Caco-2 (cell line): ENCODE measurements at places on chromosomes 11 and 22.

DNA sequence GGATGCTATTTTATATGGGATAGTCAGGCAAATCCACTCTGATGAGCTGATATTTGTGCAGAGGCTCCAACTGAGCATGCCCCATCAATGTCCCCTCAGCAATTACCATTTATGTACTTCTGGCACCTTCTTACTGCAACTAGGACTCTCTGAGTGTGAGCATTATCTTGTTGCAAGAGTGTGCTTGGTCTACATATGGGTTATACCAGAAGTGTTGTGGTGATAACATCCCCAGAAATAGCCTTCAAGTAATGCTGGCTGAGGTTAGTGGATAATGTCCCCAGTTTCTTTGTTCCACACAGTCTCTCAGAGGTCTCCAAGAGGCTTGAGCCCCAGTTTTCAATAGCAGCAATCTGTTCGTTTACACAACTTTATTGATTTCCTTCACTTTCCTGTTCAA, 408.6 kb downstream of the JRKL start:
- DNase-seq, result no peak

- no peak for DNase-seq
Observed at GRCh38 chr22:37371491-37371890, 55.8 kb downstream of the ELFN2 start.

DNA sequence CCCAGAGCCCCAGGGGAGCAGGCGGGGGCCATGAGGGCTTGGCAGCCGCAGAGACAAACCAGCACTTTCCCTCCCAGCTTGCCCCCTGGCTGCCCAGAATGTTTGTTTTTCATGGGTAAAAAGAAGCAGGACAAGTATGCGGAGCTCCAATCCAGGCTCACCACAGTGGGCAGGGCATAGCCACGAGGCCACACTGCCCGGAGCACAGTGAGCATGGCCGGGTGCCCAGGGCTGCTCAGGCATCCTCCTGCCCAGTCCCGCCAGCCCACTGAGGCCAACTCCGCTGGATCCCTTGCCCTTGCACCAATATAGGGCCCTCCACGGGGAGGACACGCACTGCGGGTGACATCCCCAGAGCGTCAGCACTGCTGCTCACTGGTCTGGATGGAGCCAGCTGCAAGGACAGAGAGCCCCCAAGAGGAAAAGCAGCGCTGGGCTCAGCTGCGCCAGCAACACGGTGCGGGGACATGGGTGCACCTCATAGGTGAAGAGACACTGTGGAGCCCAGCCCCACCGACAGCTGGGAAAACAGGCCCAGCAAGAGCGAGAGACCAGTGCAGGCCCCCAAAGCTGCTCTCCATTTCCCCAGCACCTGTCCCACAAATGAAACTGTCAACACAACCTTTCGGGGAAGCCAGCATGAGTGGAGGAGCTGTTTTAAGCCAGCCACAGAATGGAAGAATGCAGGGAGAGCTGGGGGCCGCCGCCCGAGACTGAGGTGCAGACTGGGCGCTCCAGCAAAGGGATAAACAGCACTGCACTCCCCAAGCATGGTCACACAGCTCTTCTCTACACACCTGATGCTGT, 24.8 kb downstream of the ARVCF start:
- no peak for DNase-seq

DNA sequence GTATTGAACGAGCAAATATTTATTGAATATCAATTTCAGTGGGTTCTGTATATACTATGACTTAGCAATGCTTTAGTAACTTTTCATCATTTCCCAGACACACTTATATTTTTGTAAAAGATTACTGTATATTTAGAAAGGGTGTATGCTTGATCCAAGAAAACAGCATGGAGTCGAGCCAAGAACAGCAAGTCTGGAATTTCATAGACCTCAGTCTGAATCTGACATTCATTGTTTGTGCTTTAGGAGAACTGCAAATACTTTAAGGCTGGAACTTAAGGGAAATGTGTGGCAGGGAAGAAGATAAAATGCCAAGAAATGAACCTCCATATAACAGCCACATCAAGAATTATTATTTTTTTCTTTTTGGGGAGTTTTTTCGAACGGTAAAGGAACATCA, 1156.8 kb downstream of the LRRC4C start:
- no peak for DNase-seq

GRCh38 chr11:15672825-15673224, 558.1 kb downstream of the INSC start:
- no peak for DNase-seq

DNA sequence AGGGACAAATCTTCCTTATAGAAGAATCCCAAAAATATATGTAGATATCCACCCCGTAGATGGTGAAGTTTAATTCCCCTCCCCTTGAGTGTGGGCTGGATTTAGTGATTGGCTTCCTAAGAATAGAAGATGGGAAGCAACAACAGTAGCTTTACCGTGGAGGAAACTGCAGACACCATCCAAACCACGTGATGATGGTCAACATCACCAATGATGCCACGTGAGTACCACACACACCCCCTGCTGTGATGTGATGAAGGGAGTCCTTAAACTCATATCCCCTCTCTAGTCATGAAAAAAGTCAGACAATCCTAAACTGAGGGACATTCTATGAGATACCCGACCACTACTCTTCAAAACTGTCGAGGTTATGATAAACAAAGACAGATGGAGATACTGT, 76.4 kb upstream of the SLC22A12 start:
- no peak for DNase-seq

GRCh38 chr22:36471341-36471821, 10.1 kb downstream of the TXN2 start:
- DNase-seq, result no peak

DNA sequence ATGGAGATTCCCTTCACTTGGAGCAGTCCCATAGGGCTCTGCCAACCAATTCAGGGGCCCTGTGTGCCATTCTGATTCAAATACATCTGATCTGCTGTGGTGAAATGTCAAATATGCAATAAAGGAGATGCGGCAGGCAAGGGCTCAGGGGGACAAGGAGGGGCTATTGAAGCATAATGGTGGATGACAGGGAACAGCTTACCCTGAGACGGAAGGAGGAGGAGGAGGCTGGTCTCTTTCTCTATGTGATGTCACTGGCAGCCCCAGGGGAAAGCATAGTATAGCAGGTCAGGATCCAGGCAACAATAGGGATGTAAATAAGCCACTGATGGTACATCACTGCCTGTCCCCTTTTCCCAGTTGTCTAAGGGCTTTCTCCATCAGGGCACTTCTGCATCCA, 350.9 kb upstream of the SYN3 start:
- DNase-seq, result no peak

GRCh38 chr22:17007257-17007656, 765 bp downstream of the GAB4 start:
- no peak for DNase-seq

DNA sequence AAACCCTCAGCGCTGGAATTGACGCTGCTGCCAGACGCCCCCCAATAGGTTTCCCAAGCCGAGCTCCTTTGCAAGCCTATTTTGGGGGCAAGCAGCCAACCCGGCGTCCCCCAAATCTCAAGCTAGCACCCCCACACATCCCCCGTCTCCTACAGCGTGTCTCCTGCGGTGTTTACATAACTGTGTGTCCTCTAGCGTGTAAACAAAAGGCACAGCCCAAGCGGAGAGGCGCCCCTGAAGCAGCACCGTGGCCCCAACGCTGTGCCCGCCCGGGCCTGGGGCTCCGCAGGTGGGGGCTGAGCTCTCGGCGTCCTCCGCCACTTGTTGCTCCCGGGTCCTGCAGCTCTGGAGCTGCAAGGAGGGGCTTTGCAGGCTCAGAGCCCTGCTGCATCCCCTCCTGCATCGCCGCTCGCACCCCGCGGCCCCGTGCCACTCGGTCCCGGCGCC, 1.6 kb downstream of the CADM1 start:
- DNase-seq, result no peak

GRCh38 chr11:20671856-20672546, 2.6 kb downstream of the NELL1 start:
- no peak for DNase-seq

DNA sequence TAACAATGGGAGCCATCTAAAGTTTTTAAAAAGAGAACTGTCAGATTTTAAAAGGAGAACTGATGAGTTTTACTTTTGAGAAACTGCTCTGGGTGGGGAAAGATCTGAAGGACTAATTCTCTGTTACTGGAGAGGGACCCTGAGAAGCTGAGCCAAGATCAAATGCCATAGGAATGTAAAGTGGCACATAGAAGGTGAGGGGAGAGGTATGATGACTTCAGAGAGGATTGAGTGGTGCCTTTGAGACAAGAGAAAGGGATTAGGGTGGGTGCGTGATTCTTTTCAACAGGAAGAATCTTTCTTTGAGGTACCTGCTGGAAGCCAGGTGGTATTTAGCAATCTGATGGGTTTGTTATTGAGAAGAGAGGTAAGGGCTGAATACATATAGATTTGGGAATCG, 9.0 kb downstream of the CRKL start:
- no peak for DNase-seq

DNA sequence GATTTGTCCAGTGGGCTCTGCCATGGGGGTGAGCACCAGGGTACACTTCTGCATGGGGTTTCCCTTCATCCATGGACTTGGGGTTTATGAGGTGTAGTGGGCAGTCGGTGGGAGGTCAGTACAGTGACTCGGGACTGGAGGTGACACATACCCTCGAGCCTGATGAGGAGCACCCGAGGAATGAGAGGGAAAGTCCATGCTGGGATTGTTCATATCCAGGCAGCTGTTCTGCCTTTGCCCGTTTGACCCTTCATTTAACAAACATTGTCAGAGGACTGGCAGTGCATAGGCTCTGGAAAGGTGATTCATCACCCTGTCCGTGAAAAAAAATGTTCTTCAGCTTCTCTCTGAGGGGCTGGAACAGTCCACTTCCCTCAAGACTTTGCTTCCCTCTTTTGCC, 2.7 kb downstream of the NAV2 start:
- DNase-seq, result no peak

- no peak for DNase-seq
Observed at GRCh38 chr11:104734998-104735397, 163.3 kb downstream of the CASP12 start.

DNA sequence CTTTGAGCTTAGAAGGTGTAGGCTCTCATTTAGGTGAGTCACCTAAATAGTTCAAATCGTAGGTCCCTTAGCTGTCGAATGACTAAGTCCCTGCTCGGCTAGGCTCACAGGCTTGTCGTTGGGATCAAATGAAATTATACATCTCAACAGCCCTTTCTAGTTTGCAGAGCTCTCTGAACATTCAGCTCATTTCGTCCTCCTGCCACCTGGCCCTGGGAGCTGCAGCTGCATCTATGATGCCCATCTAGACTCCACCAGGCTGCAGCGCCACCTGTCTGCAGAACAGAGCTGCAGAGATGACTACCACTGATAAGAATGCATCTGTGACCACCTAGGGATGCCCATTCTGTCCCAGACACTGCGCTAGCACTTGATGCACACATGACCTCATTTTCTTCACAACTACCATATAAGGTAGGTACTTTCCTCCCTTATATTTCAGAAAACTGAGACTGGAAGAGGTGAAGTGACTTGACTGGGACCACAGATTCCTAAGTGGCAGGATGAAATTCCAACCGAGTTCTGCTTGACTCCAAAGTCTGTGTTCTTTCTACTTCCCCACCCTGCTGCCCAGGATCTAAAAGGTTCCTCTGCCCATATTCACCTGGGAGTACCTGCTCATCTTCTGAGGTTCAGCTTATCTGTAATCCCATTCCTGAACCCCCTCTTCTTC, 141.1 kb upstream of the NARS2 start:
- peak; percentile 85 for DNase-seq

DNA sequence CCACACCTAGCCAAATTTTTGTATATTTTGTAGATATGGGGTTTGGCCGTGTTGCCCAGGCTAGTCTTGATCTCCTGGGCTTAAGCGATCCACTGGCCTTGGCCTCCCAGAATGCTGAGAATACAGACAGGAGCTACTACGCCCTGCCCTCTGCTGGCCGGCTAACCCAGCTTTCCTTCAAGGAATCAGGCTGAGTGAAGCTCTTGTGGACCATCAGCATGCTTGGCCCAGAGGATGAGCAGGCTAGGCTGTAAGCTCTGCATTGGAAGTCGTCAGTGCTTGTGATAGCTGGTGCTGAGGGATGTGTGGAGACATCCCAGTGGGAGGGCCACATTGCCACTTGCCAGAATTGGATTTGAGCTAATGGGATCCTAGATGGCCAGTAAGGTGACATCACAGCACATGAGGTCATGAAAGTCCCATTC, 60.6 kb downstream of the MED15 start:
- DNase-seq, result peak; percentile 37

GRCh38 chr11:95487391-95487790, 256.4 kb upstream of the SESN3 start:
- peak; percentile 81 for DNase-seq

- DNase-seq, result no peak
Observed at GRCh38 chr11:17798253-17798652, 63.7 kb downstream of the KCNC1 start.

DNA sequence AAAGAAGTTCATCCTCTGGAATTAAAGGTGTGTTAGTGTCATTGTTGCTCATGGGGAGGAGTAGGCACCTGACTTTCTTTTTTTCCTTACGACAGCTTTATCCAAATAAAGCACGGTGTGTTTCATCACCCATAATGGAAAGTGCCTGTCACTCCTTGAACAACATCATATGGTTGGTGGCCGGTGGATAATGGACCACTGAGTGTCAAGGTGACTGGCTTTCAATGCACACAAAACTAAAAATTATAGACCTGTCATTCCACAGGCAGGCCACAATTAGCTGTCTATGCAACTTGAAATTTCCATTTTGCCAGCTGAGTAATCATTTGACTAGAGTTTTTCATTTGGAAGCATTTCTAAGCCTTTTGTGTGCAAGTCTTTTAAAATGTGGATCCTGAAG, 45.0 kb upstream of the MPPED2 start:
- no peak for DNase-seq

DNA sequence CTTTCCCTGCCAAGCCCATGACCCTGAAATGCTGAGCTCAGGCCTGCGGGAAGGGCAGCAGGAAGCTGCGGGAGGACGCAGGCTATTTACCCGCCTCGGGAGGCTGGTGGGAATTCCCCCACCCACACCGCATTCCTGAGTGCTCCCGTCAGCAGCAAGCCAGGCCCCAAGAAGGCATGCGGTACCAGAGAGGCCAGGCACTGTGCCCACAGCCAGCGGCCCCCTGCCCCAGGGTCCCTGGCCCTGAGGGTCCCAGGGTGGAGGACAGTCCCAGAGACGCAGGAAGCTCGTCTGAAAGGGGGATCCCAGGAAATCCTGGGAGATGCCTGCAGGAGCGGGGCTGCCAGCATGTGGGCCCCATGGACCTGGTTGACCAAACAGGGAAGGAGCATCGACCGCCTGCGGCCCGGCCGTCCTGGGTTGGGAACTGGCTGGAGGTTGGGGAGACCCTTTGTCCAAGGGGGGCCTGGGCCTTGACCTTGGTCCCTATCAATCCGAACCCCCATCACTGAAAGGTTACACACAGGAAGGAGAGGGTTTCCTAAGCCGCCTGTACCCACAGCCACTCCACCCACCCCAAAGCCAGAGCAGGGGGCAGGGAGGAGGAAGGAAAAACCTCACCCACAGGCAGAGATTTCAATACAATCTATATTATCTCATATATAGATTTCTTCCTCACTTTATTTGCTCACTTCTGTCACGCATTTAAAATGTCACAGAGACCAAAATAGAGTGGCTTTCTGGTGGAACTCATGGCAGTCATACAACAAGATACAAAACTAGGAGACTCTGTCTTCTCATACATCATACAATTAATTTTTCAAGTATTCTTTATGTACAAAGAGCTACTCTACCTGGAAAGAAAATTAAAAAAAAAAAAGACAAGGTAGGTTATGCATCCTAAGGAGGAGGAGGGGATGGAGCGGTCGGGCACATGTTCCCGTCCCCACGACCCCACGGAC, 17.1 kb downstream of the MAFF start:
- DNase-seq, result peak; percentile 78
